ENCODE measurements at places on chromosomes 5 and 9.

DNA sequence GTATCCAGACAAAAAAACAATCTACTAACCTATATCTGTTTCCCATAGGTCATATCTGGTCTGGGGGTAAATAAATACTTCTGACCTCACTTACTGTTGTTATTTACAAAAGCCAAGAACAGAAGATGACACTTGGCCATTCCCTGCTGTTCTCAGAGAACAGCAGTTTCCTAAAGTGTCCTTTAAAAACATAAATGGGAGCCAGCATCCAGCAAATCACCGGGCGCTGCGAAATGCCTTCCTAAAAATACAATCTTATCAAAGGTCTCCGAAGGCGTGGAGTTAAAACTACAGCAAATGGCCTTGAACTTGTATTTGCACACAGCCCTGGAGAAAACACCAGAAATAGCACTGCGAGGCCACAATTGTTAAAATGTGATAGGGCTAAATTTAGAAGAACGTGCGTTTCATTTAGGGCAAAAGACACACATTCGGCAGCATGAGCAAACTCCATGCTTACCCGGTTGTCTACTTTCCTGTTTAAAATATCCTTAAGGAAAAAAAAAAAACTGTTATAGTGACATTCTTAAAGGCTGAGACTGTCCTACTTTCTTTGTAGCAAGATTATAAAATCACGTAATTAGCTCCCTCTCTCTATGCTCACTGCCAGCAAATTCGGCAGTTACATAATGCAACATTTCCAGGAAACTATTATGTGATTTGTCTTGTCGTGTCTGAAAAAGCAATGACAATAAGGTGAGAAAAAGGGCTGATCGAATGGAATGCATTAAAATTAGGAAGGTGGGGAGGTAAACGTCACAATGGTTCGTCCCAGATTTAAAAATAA, 1.5 kb downstream of the NFIL3 start:
- no peak for DNase-seq

GRCh38 chr9:94754976-94755475, 28.5 kb downstream of the AOPEP start:
- no peak for DNase-seq

GRCh38 chr5:108257996-108258395, 123.9 kb downstream of the FBXL17 start:
- DNase-seq: no peak

GRCh38 chr5:10674582-10674981, 86.5 kb downstream of the DAP start:
- DNase-seq: no peak

GRCh38 chr5:175856408-175857100, 14.8 kb upstream of the CPLX2 start:
- DNase-seq: no peak

DNA sequence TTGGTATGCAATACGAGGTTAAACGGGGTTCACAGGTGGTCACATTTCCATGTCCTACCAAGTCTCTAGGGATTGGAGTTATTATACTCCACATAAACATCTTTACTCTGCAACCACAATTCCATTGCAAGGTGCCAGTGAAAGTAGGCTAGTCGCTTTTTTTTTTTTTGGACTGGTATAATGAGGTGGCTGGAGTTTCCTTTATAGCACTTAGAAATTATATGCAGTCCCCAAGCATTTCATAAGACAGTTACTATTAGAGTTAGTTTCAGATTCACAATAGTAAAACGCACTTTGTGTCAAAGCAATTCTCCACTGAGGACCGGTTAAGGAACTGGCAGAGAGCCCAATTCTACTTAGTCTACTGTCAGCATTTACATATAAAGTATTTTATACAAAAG, 1.4 kb downstream of the MEF2C start:
- no peak for DNase-seq

DNA sequence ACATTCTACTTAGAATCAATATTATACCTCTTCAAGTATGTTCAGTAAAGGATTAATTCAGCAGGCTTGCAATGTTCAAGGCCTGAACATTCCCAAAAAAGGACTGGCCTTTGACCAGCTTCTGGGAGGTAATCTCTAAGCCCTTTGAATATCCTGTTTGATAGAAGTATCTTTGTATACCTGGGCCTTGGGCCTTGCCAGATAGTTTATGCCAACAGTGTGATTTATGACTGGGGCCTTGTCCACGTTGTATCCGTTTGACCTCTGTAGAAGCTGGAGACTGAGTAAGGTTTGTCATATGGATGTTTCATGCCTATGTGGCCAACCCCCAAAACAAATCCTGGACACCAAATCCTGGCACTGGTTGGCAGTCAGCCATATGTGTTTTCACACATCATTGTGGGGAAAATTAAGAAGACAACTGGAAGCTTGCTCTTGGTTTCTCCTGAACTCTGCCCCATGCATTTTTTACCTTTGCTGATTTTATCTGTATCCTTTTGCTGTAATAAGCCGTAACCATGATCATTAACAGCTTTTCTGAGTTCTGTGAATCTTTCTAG, 92.1 kb downstream of the RMI1 start:
- DNase-seq: no peak

Data from GM10248 (cell line).